ENCODE measurements at places on chromosomes 7 and 10.

GRCh38 chr10:129353101-129353500 lies 113.9 kb upstream of the MGMT start:
- peak; percentile 32 for DNase-seq

GRCh38 chr7:26681819-26682418 lies 182.5 kb downstream of the SKAP2 start:
- no peak for DNase-seq

- no peak for DNase-seq
Observed at GRCh38 chr10:35165136-35165535, 38.5 kb downstream of the CREM start.

- DNase-seq: no peak
Observed at GRCh38 chr10:60367431-60367830, 22.2 kb downstream of the ANK3 start.

DNA sequence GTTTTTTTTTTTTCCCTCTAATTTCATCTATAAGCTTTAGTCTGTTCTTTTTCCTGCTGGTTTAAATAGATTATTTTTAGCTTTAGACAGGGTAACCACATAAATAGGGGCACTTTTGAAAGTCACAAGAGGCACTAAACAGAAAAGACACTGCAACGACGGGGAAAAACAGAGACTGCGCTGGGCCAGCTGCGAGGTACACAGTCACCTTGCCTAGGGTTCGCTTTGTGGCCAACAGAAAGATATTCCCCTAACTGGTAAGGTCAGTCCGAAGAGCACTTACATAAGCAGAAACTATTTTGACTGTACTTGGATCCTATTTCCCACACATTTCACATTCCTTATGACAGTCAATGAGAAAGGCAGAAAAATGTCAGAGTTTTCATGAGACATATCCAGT lies 175.6 kb upstream of the PHF14 start:
- DNase-seq: no peak

GRCh38 chr10:71727738-71728737 lies 8.5 kb upstream of the C10orf105 start:
- peak; percentile 59 for DNase-seq

- DNase-seq: no peak
Observed at GRCh38 chr7:31933481-31933880, 136.7 kb downstream of the PDE1C start.

- no peak for DNase-seq
Observed at GRCh38 chr10:124504711-124505110, 43.1 kb downstream of the LHPP start.

GRCh38 chr7:107327986-107328569 lies 141.8 kb upstream of the GPR22 start:
- DNase-seq: no peak

GRCh38 chr7:149281508-149282330 lies 19.7 kb downstream of the ZNF783 start:
- DNase-seq: no peak

DNA sequence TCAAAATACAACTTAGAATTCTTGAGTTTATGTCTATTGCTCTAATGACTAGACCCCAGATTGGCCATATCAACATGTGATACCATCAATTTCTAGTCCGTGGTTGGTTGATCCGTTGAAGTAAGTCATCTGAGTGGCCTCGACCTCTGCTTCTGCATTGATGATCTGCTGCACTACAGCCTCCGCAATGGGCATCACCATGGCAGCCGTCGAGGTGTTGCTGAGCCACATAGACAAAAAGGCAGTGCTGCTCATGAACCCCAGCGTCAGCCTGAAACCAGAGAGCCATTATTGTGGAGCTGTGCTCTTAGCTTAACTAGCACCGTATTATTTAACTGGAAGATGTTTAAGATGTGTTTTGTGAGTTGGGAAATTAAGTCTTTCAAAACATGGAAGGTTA lies 30.7 kb downstream of the SLC13A1 start:
- no peak for DNase-seq

- DNase-seq: no peak
Observed at GRCh38 chr10:76133597-76134255, 702.3 kb downstream of the LRMDA start.

GRCh38 chr7:27224983-27225934 lies 17.3 kb upstream of the EVX1 start:
- peak; percentile 49 for DNase-seq

DNA sequence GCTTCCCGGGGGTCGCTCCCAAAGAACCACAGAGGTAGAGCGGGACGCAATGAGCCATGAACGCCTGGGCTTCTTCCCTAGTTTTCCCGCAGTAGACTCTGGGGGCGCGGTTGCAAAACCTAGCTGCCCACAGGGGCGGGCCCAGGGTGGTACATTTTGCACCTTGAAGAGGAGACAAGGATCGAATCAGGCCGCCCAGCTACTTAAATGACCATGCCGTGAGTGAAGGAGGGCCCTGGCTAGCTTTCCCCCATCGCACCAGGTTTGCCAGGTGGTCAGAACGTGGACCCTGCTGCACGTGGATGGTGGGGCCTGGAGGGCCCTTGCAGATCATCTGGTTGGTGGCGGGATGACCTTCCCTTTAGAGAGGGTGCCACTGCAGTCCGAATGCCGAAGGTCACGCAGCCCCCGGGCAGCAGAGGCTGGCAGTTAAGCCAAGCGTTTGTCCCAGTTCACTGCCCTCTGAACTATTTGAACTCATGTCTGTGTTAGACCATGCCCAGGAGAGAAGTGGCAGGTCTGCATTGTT lies 604 bp upstream of the SHTN1 start:
- no peak for DNase-seq

- no peak for DNase-seq
Observed at GRCh38 chr7:6637544-6638229, 569 bp downstream of the ZNF316 start.

DNA sequence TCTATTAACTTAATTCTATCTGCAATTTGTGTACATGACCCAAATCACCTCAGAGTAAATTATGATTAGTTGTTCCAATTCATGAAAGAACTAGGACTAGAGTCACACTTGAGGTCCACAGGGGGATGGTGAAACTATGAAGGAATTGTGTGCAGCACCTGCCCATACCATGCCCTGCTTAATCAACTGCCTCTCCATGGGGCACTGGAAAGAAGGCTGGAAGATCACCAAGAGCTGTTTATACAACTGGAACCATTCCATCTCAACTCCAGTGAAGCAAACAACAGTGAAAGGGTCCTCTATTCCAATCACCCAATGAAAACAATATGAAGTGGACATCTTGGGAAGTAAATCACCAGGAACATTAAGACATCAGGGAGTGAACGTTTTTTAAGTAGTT lies 98.7 kb upstream of the SEMA3D start:
- DNase-seq: no peak

GRCh38 chr7:104604706-104605105 lies 276.3 kb downstream of the LHFPL3 start:
- no peak for DNase-seq

GRCh38 chr10:119520283-119520682 lies 22.2 kb downstream of the RGS10 start:
- no peak for DNase-seq

GRCh38 chr7:123666492-123666891 lies 10.8 kb downstream of the LMOD2 start:
- no peak for DNase-seq

GRCh38 chr7:6294839-6295238 lies 22.4 kb upstream of the CYTH3 start:
- no peak for DNase-seq

GRCh38 chr10:44938956-44939355 lies 20.6 kb upstream of the RASSF4 start:
- DNase-seq: no peak

DNA sequence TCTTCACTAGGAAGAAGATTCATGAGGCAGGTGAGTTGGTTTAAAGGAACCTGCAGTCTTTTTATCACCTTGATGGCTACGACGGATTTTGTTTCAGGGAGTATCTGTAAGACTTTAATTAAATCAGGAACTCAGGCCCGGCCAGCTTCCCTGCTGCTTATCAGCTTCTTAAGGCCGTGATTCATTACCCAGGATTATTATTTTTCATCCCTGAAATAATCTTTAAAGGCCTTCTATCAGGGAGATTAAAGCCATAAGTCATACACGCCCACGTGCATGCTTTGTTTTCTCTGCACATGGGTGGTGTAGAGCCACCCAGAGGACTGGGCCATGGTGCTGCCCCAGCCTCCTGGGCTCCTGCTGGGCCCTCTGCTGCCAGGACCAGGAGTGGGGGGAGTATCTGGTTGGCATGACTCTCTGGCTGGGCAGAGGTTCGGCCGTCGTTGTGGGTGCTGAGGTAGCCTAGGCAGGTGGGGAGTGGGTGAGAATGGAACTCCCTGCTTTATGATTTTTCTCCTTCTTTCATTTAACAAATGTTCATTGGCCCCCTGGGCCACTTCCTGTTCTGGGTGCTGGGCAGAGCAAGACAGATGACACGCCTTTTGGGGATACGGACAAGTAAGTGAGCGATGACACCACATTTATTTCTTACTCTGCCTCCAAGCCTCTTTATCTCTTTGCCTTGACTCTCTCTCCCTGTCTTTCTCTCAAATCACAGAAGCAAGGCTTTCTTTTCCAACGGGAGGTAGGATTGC lies 39.0 kb upstream of the PCBD1 start:
- DNase-seq: no peak

DNA sequence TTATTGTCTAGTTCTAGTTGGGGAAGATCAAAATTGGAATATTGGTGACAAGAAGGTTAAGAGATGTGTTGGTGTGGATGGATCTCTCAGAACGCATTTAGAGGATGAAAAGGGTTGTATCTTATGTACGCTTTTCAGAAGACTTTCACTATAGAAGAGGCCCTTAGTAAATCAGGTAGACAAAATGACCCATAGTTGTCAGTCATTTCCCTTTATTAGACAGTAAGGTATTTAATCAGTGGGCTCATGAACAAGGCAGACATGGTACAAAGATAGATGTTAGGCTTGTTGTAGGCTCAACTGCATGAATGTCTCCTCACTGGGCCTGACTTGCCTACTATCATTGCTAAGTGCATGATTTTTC lies 359.2 kb downstream of the PHF14 start:
- DNase-seq: no peak

- no peak for DNase-seq
Observed at GRCh38 chr7:8210845-8211724, 50.9 kb downstream of the ICA1 start.

DNA sequence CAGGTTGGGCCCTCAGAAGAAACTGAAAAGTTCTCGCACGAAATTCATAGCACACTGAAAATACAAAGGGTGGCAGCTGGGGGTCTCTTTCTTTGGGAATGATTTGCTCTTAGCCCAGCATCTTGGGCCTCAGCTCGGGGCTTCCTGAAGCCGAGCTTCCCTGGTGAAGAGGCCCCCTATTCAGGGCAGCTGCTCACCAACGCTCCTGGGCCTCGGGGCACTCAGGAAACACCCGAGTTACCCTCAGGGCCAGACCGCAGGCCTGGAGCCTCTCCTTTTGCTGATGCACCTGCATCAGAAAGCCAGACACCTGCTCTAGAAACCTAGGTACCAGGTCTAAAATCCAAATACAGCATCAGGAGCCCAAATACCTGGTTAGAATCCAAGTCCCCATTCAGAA lies 85.5 kb downstream of the PTPRE start:
- DNase-seq: no peak

- no peak for DNase-seq
Observed at GRCh38 chr10:75525646-75526045, 94.2 kb downstream of the LRMDA start.

GRCh38 chr7:150811-151221 lies 41.6 kb upstream of the FAM20C start:
- DNase-seq: no peak

GRCh38 chr7:156629873-156630272 lies 10.7 kb upstream of the RNF32 start:
- no peak for DNase-seq

GRCh38 chr7:95843286-95843685 lies 70.9 kb downstream of the DYNC1I1 start:
- no peak for DNase-seq

DNA sequence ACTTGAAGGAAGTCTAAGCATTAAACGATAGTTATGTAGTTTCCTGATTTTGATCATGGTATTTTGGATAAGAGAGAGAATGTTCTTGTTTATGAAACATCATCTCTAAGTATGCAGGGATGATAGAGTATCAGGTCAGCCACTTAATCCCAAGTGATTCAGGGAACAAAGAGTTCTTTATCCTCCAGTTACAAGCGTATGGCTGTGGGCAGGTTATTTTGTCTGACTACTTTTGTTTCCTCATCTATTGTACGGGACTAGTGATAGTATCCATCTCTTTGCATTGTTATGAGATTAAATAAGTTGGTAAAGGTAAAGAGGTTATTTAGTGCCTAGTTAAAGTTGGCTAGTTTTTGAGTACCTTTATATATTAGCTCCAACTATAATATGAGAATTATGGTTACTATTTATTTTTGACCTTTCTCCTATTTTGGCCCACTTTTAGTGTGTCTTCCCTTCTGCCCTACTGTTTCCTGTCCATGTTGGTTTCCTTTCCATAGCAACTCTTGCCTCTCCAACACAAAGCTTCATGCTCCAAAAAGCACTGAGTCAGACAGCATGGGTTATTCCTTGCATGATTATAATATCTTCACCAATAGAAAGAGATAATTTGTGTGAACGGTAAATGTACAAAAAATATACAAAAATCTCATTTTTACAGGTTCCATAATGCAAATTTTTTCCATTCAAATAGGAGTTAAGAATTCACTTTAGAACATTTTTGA lies 65.4 kb downstream of the SP8 start:
- DNase-seq: no peak

DNA sequence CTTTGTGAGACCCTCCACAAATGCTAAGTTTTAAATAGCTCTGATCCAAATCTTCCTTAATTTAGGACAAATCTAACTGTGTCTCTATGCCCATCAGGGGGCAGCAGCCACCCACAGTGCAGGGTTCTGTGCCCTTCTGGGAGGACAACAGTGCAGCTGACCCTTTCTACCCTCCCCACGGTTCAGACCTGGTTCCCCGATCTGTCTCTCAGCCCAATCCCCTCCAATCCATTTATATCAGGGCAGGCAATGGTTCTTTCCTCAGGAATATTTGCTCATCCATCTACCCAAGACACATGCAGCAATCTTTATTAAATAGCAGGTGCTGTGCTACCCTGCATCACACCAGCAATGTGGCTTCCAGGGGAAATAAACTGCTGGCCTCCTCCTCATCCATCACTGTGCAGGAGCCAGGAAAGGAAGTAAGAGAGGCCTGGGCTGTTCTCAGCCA lies 4.0 kb upstream of the RBM28 start:
- no peak for DNase-seq

- no peak for DNase-seq
Observed at GRCh38 chr10:66281327-66281726, 644.5 kb upstream of the LRRTM3 start.

- no peak for DNase-seq
Observed at GRCh38 chr10:79189181-79189580, 120.4 kb downstream of the ZMIZ1 start.

- no peak for DNase-seq
Observed at GRCh38 chr10:11515596-11516430, 95.6 kb downstream of the USP6NL start.

- DNase-seq: no peak
Observed at GRCh38 chr7:7966141-7966734, 2.4 kb upstream of the GLCCI1 start.
